Caco-2 (cell line): ENCODE measurements at places on chromosomes 12 and 14. TPM values are rescaled to one million over a fixed set of nuclear protein-coding genes. Genes with fewer than 3 reads are reported as not detected.

The ANKRD33 gene
- total RNA-seq, result not detected in 2 replicates

The HPD gene
- total RNA-seq, result 0.20 TPM in 1 of 2 replicates, not detected in the other

The ASB2 gene
- 0.21 TPM in 1 of 2 replicates, not detected in the other for total RNA-seq

The SYCP3 gene
- total RNA-seq, result 0.16 TPM in 1 of 2 replicates, not detected in the other

The KRT6C gene
- not detected in 2 replicates for total RNA-seq

The KRT5 gene
- 0.50 and 0.91 TPM in 2 replicates for total RNA-seq

The STYK1 gene
- total RNA-seq, result 4.5 and 4.9 TPM in 2 replicates

The TAS2R42 gene
- not detected in 2 replicates for total RNA-seq

The ATN1 gene
- 126 TPM in 2 replicates for total RNA-seq

The METTL17 gene
- total RNA-seq, result 78.8 and 80.5 TPM in 2 replicates

The C12orf50 gene
- not detected in 2 replicates for total RNA-seq

The TPH2 gene
- total RNA-seq, result not detected in 2 replicates

The COCH gene
- 32.2 and 33.4 TPM in 2 replicates for total RNA-seq

The PTPRR gene
- total RNA-seq, result 1.3 and 1.9 TPM in 2 replicates

The NR4A1 gene
- total RNA-seq, result 37.9 and 41.8 TPM in 2 replicates

The CLEC9A gene
- total RNA-seq, result not detected in 2 replicates

The PPP1CC gene
- total RNA-seq, result 202 and 213 TPM in 2 replicates

The LRRC43 gene
- total RNA-seq, result 0.34 TPM in 1 of 2 replicates, not detected in the other

The SAMD15 gene
- total RNA-seq, result 0.82 and 1.5 TPM in 2 replicates

The TRIM9 gene
- 2.7 and 3.0 TPM in 2 replicates for total RNA-seq

The PPP4R4 gene
- 0.20 and 0.21 TPM in 2 replicates for total RNA-seq

The TTC9 gene
- 3.9 and 4.6 TPM in 2 replicates for total RNA-seq

The SOCS2 gene
- 95.4 and 96.6 TPM in 2 replicates for total RNA-seq

The NRXN3 gene
- 12.4 and 15.9 TPM in 2 replicates for total RNA-seq

The GPRC5A gene
- 73.9 and 99.7 TPM in 2 replicates for total RNA-seq

The AVPR1A gene
- total RNA-seq, result not detected in 2 replicates

The WSCD2 gene
- total RNA-seq, result not detected in 2 replicates

The SMOC1 gene
- total RNA-seq, result 0.12 and 0.14 TPM in 2 replicates

The C3AR1 gene
- not detected in 2 replicates for total RNA-seq

The TBX5 gene
- total RNA-seq, result not detected in 2 replicates

The KRT2 gene
- not detected in 2 replicates for total RNA-seq

The SIX4 gene
- total RNA-seq, result 4.3 and 4.8 TPM in 2 replicates

The PAX9 gene
- 6.9 and 7.2 TPM in 2 replicates for total RNA-seq

The HCAR1 gene
- 3.7 and 5.2 TPM in 2 replicates for total RNA-seq

The MAPK1IP1L gene
- total RNA-seq, result 81.8 and 90.8 TPM in 2 replicates

The SYNE3 gene
- total RNA-seq, result 19.4 and 21.2 TPM in 2 replicates

The TMEM119 gene
- not detected in 2 replicates for total RNA-seq

The TMTC1 gene
- total RNA-seq, result not detected in 2 replicates

The NPAS3 gene
- total RNA-seq, result not detected in 2 replicates

The NTS gene
- 0.58 TPM in 1 of 2 replicates, not detected in the other for total RNA-seq

The FAM186B gene
- total RNA-seq, result 1.4 and 2.2 TPM in 2 replicates

The OR6C2 gene
- not detected in 2 replicates for total RNA-seq

The ADAM21 gene
- total RNA-seq, result not detected in 2 replicates

The DTX1 gene
- total RNA-seq, result not detected in 2 replicates

The BCL2L14 gene
- total RNA-seq, result 5.9 and 8.0 TPM in 2 replicates

The PPFIA2 gene
- total RNA-seq, result not detected in 2 replicates

The PIANP gene
- total RNA-seq, result 0.37 and 0.48 TPM in 2 replicates

The PPP1R1A gene
- total RNA-seq, result 0.43 TPM in 1 of 2 replicates, not detected in the other

The NOVA1 gene
- total RNA-seq, result not detected in 2 replicates

The LMNTD1 gene
- 0.60 TPM in 1 of 2 replicates, not detected in the other for total RNA-seq

The KRT78 gene
- not detected in 2 replicates for total RNA-seq

The ALX1 gene
- not detected in 2 replicates for total RNA-seq

The PCED1B gene
- total RNA-seq, result 7.0 and 7.8 TPM in 2 replicates

The STON2 gene
- 37.1 and 43.5 TPM in 2 replicates for total RNA-seq

The LMO3 gene
- not detected in 2 replicates for total RNA-seq

The AGAP2 gene
- total RNA-seq, result 0.09 TPM in 1 of 2 replicates, not detected in the other

The MFAP5 gene
- 0.61 and 1.00 TPM in 2 replicates for total RNA-seq

The RNASE3 gene
- total RNA-seq, result not detected in 2 replicates
